ENCODE measurements at places on chromosomes 3 and 15.

- no peak overlapping the region for H3K4me3 ChIP-seq
- DNase-seq, result no peak
- H3K27me3 ChIP-seq, result no peaks in the 10 kb centered on the region
- no peak overlapping the region for H3K27ac ChIP-seq
- H3K4me1 ChIP-seq, result no peaks in the 10 kb centered on the region
These were observed 184.5 kb downstream of the FHIT start for GRCh38 chr3:61066800-61067199.

DNA sequence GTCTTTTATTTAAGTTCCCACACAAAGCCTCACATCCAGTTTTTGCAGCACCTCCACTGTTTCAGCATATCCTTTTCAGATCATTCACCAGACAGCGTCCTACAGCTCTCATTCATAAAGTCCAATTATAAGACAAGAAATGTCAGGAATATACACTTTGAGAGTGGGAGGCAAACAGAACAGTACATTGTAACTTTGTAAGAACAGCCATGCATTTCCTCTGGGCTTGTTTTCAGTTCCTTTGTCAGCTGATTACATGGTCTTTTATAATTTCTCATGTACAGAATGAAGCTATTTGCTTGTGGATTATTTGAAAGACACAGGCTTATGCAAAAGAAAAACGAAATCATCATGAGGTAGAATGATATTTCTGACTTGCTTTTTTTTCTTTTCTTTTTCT lies 85.7 kb downstream of the SOX2 start:
- no peak overlapping the region for H3K27ac ChIP-seq
- H3K36me3 ChIP-seq, result no peaks in the 10 kb centered on the region
- no peak overlapping the region for H3K4me3 ChIP-seq
- H3K4me1 ChIP-seq, result no peaks in the 10 kb centered on the region
- DNase-seq, result no peak
- no peaks in the 10 kb centered on the region for H3K27me3 ChIP-seq

DNA sequence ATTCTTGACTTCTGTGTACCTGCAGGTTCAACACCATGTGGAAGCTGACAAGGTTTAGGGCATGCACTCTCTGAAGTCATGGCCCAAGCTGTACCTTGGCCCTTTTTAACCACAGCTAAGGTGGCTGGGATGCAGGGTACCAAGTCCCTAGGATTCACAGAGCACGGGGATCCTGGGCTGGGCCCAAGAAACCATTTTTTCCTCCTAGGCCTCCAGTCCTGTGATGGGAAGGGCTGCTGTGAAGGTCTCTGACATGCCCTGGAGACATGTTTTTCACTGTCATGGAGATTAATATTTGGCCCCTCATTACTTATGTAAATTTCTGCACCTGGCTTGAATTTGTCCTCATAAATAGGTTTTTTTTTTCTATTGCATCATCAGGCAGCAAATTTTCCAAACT lies 937.5 kb upstream of the ROBO1 start:
- H3K36me3 ChIP-seq, result no peaks in the 10 kb centered on the region
- no peak overlapping the region for H3K27ac ChIP-seq
- no peaks in the 10 kb centered on the region for H3K4me1 ChIP-seq
- no peak for DNase-seq

- H3K4me3 ChIP-seq, result no peak overlapping the region
- DNase-seq, result peak; percentile 52
- H3K36me3 ChIP-seq, result no peaks in the 10 kb centered on the region
- H3K4me1 ChIP-seq, result peaks cover 18% of the 10 kb centered on the region
- no peaks in the 10 kb centered on the region for H3K27me3 ChIP-seq
These were observed 62.9 kb downstream of the ADCY5 start for GRCh38 chr3:123385981-123386380.

GRCh38 chr3:13518516-13518953 lies 30.4 kb upstream of the FBLN2 start:
- H3K27ac ChIP-seq, result peak overlapping the region; percentile 65
- no peaks in the 10 kb centered on the region for H3K27me3 ChIP-seq
- DNase-seq, result peak; percentile 59
- no peak overlapping the region for H3K4me3 ChIP-seq

DNA sequence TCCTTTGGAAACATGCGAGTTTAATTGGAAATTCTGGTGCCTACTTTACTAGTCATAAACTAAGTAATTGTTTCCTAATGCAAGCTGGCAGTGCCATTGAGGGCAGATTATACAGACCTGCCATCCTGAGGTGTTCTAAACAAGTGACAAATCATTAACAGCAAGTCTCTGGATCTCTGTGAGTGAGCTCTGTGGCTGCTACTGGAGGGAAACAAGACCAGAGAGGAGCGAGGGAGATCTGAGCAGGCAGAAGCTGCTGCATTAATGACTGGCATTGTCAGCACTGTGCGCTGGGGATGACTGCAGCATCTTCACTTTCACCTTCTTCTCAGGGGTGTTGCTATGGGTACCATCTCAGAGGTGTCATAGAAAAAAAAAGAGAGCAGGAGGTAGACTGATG lies 308.4 kb upstream of the DPH6 start:
- H3K4me3 ChIP-seq, result no peak overlapping the region
- no peaks in the 10 kb centered on the region for H3K27me3 ChIP-seq
- no peaks in the 10 kb centered on the region for H3K4me1 ChIP-seq

DNA sequence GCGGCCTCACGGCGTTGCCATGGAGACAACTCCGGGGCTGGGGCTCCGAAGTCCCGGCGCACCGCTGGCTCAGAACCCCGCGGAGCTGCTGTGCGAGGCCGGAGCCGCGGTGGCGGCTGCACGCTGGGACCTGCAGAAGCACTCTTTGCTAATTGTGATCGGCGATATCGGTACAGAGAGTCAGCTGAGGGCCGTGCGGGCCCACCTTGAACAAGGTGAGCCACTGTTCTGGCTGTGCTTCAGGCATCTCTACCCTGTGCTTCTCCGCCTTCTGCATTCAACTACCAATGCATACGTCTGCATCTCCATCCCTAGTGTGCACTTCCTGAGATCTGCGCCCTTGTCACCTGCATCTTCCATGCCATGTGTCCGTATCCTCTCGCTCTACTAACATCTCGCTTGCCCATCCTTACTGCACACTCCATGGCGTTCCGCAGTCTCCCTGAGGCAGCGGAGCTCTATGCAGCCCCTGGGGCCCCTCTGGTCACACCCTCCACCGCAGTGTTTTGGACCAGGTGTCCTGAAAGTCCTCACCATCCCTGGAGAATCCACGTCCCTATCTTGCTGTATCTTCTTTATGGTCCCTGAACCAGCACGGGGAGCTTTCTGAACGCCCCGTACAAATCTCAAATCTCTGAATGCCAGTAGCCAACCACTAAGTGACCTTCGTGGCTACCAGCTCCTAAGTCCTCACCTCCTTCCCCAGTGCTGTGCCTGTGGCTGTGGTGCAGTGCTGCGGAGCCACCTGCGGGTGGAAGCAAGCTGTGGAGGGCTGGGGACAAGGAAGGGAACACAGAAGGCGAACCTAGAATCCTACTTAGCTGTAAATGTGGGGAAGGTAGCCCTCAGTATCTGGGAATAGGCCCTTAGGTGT lies 6.2 kb upstream of the MAP1A start:
- H3K36me3 ChIP-seq, result no peaks in the 10 kb centered on the region
- H3K27me3 ChIP-seq, result no peaks in the 10 kb centered on the region
- H3K4me1 ChIP-seq, result peaks cover 13% of the 10 kb centered on the region
- no peak for DNase-seq
- peak overlapping the region; percentile 37 for H3K4me3 ChIP-seq

- no peaks in the 10 kb centered on the region for H3K36me3 ChIP-seq
- H3K4me1 ChIP-seq, result peaks cover 6% of the 10 kb centered on the region
- H3K4me3 ChIP-seq, result peak overlapping the region; percentile 28
- DNase-seq, result peak; percentile 22
These were observed 43.4 kb downstream of the TPRA1 start for GRCh38 chr3:127546970-127547733.

- no peak overlapping the region for H3K27ac ChIP-seq
- no peak for DNase-seq
- no peaks in the 10 kb centered on the region for H3K36me3 ChIP-seq
- no peaks in the 10 kb centered on the region for H3K4me1 ChIP-seq
These were observed 861.3 kb downstream of the ZPLD1 start for GRCh38 chr3:103295974-103296570.
